ENCODE measurements at places on chromosomes 3 and 15.

DNA sequence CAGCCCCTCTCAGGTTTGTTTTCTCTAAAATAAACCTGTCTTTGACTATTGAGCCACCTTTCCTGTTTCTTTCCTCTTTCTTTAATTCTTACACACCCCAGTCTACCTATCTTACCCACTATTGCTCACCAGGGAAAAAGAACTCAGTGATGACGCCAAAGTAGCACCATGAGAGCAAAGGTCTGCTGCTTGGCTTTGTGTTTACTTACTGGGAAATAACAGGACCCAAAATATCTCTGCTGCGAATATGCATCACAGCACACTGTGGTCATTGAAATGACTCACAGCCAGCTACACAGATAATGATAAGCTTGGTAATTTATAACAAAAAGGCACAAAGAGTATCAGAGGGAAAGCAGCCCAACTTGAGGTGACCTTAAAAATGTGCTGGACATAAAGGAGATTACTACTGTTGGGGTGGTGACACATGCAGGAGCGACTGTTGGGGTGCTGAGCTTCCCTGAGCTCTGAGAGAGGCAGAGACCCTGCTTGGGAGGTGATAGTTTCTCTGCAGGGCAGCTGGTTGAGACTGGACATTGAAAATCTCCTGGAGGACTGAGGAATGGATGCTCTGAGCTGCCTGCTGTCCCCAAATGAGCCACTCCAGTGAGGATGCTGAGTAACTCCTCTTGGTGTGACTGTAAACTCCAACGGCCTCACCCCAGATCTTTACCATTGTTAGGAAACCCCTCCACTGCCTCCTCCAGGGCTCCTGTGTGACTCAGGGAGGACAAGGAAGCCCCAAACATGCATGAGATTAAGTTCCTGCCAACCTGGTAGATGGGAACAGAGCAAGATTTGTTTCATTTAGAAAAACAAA lies 14.5 kb downstream of the EFCAB12 start:
- DNase-seq: no peak

DNA sequence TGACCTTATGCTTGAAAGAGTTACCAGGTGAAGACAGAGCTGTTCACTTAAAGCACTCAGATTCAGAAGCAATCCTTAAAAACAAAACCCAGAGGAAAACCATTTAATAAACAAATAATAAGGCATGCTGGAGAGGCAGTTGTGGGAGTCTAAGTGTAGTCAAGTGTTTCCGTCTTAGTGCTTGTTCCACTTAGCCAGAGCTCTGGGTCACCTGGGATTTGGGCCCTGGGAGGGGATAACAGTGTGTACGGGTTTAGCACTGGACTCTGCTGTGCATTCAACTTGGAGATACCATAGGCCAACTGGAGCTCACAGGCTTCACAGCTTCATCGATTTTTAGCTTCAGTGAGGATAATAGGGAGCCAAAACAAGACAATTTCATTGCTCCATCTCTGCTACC lies 444.6 kb downstream of the CNTN4 start:
- DNase-seq: no peak

- no peak for DNase-seq
Observed at GRCh38 chr15:33526532-33526931, 215.8 kb downstream of the RYR3 start.

- no peak for DNase-seq
Observed at GRCh38 chr3:29381595-29381994, 100.7 kb downstream of the RBMS3 start.

DNA sequence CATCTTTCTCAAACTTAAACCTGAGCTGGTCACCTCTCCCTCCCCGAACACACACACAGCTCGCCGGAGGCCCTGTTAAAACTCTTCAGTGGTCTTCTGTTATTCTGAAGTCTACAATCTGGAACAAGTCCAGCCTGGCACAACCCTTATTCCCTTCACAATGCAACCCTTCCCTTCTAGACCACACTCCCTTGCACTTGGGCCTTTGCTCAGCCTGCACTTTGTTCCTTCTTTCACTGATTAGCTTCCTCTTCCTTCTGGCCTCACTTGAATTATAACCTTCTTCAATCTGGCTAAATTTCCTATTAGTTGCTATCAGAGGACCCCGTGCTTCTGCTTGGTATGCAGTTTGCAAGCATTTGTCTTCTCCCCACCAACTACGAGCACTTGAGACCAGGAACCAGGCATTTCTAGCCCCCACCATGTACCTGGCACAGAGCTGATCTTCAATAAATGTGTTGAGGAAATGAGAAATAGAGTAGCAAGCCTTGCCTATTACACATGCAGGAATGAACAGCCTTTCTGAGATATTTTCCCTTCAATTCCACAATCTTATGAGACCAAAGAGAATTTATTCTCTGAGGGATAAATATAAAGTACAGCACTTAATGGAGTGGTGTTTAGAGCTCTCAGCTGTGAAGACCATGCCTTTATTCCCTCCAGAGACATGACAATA lies 663.1 kb upstream of the ADAMTS9 start:
- no peak for DNase-seq

- no peak for DNase-seq
Observed at GRCh38 chr15:67178569-67179210, 75.8 kb downstream of the AAGAB start.

DNA sequence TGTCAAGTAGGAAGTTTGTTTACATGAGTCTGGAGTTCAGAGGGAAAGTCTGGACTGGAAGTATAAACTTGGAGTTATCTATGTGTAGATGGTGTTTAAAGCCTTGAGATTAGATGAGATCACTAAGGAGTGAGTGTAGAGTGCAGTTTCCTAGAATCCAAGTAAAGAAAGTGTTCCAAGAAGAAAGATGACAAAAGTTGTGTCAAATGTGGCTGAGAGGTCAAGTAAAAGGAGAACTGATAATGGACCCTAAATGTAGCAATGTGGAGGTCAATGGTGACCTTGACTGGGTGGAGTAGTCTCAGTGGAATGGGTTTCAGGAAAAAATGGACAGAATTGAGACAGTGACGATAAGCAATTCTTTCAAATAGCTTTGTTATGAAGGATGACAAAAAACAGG lies 39.9 kb upstream of the ULK4 start:
- no peak for DNase-seq
